ENCODE measurements at places on chromosomes 5 and 9.

- no peak for DNase-seq
Observed at GRCh38 chr9:33619666-33620404, 95.8 kb downstream of the ANKRD18B start.

- no peak for DNase-seq
Observed at GRCh38 chr9:95425910-95426551, 90.7 kb downstream of the PTCH1 start.

GRCh38 chr5:118956727-118957126 lies 31.6 kb downstream of the DTWD2 start:
- DNase-seq: no peak

DNA sequence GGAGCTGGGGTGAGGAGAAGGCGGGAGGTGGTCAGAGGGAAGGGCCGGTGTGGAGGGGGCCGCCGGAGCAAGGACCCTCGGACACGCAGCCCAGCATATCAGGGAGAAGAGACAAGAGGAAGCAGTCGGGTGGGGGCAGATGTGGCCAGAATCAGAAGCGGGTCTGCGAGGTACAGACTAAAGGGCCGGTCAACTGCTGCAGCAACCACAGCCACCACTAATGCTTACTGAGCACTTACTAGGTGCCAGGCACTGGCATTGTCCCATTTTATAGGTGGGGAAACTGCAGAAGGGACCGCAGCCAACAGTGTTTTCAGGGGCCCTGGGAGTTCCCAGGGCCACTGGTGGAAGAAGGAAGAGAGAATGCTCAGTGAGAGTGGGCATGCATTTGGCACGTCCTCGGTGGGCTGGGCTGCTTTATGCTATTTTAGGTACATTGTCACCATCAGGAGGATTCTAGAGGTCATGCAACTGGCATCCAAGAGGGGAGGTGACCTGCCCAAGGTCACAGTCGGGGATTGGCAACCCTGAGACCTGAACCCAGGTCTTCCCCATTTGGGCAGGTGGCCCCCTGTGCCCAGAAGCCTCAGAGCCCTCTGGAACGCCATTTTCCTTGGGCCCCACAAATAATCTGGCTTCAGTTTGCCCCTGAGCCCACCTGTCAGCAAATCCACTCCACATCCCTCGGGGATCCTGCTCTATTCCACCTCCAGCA lies 53.4 kb downstream of the DUSP1 start:
- DNase-seq: no peak

DNA sequence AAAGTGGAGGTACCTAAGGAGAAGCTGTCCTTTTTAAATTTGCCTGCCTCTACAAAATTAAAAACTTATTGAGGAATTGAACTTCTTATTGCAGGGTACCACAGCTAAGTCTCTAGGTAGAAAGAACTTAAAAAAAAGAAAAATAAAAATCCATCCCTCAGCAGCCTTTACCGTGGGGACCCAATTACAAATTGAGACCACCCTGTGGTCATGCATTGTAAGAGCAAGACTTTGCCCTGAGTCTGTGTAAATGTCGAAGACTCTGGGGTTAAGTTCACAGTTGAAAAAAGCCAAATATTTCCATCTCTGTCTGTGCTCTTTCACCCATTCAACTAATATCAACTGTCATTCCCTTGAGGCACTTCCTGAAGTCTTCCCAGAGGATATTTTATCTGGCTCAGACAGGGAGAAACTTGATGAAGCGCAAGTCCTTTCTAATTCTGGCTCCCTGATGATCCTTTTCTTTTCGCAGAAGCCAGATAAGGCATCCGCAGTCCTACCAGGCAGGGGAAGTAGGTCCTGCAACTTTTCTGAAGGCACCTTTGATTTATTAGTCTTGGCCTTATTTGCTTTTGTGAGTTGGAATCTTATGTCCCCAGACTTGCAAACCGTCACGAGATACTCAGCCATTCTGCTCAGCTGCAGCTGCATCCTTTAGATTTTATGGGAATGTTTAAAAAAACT lies 323.8 kb upstream of the WWC1 start:
- no peak for DNase-seq

- DNase-seq: no peak
Observed at GRCh38 chr5:15791859-15792258, 291.9 kb downstream of the FBXL7 start.

DNA sequence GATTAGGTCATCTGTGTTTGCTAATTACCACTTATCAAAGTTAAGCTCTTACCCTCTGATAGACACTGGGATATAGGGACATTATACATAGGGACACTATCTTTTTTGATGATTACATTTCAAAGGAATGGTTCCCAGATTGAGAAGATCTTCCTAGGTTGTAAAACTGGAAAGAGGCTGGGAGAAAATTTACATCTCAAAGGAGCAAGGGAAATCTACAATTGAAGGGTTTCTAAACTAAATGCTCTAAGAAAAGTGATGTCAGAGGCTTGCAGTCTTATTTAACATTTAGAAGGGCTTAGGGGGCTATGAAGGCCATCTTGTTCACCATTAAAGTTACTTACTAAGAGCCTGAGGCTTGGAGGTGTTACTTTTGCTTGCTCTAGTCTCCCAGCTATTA lies 242.8 kb downstream of the PRR16 start:
- DNase-seq: no peak

GRCh38 chr5:1510631-1511030 lies 13.1 kb downstream of the LPCAT1 start:
- DNase-seq: no peak

GRCh38 chr5:65481171-65481581 lies 544 bp downstream of the ADAMTS6 start:
- DNase-seq: no peak

GRCh38 chr9:120980951-120981350 lies 54.4 kb upstream of the TRAF1 start:
- DNase-seq: no peak

DNA sequence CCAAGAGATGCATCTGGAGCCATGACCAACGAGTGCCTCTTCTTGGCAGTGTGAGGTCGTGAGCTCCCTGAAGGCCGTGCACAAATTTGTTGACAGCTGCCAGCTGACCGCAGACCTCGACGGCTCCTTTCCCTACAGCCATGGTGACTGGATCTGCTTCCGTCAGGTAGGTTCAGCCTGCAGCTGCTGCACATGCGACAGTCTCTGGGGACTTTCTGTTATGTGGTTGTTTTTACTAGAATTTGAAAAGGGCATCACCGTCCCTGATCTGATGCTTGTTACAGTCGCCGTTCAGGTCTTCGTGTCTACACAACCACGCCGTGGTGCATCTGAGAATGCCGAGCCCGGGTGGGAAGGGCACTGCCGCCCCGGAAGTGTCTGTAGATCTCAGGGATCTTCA lies 36.5 kb upstream of the LRRC14B start:
- DNase-seq: no peak

GRCh38 chr5:96054311-96055030 lies 92.8 kb upstream of the ELL2 start:
- DNase-seq: no peak

DNA sequence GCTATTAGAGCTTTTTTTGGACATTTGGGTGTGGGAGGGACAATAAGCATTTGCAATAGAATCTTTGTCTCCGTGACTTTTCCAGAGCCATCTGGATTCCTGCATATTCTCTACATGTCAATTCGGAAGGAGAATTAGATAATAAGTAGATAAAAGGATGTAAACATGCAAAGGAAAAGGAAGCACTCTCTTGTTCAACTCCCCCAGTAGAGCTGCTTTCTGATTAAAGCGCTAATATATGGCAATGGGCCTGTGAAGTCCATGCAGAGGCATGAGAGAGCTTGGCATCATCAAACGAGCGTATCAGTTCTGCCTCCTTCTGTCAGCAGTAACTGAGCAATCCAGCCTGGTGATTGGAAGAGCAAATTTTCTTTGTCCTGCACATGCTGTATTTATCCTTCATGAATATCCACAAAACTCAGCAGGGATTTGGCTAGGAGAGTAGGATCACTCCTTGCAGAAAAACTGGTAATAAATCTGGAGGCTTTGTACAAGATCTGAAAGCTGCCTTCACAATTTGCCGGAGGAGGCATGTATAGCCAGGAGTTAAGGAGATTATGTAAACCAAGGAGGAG lies 1752.9 kb downstream of the MAT2B start:
- no peak for DNase-seq

DNA sequence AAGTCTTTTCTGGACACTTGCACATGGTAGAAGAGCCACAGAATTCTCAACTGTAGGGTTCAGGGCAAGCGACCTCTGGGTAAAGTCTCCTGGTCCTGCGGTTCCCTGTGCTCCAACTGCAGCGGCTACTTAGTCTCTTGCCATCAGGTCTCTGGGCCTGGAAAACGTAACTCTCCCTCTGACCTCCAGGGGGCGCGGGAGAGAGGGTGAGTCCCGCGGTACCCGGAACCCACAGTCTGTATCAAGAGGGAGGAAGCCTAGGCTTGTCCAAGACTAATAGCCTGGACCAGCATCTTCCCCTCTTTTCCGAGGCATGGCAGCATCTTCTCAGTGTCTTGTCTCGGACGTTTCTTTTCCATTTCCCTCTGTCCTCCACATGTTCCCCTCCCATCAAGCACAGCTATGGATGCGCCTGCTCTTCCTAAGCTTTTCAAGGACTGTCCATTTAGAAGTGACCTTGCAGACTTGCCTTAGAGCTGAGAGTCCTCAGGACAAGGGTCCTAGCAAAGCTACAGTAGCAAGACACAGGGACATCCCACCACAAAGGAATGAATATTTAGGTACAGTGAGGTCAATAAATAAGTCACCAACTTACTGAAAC lies 59.3 kb downstream of the FSTL4 start:
- DNase-seq: peak; percentile 59

- DNase-seq: no peak
Observed at GRCh38 chr9:88789785-88790184, 201.5 kb upstream of the S1PR3 start.

GRCh38 chr5:97629276-97629675 lies 446.2 kb upstream of the RIOK2 start:
- DNase-seq: no peak

GRCh38 chr5:128491291-128491690 lies 46.8 kb downstream of the FBN2 start:
- DNase-seq: no peak

DNA sequence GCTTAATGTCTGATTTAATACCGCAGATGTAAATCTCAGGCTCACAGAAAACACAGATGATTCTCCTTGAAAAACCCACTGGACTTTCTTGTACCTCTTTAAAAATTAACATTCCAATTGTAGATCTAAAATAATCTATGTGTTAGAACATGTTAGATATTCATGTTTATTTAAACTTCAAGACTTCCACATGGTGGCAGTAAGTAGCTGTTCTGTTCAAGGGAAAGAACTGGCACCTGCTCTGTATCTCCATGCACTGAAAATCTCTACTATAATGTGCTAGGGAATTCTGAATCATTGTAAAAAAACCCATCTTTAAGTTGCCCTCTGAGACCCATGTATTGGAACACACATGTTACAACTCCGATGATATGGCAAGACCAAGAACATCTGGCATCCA lies 366.9 kb downstream of the DMRTA1 start:
- DNase-seq: no peak

DNA sequence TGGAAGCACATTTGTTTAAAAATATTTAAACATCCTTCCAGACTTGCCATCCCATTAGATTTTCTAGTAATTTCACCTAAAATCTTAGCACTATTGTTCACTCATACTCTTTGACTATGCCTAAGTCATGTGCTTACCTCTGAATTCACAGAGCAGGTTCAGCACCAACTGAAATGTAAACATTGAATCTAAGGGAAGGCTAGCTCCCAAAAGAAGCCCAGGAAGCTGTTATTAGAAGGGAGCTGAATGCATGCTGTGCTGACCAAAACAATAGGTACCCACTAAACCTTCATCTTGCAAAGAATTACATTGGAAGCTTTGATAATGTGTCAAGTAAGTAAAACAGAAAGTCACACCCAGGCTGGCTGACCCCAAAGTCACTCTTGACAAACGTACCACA lies 571.3 kb downstream of the GABRG2 start:
- DNase-seq: no peak

- DNase-seq: no peak
Observed at GRCh38 chr5:59420596-59420995, 472.9 kb downstream of the PDE4D start.

GRCh38 chr9:110092792-110093191 lies 115.2 kb downstream of the C9orf152 start:
- DNase-seq: no peak

DNA sequence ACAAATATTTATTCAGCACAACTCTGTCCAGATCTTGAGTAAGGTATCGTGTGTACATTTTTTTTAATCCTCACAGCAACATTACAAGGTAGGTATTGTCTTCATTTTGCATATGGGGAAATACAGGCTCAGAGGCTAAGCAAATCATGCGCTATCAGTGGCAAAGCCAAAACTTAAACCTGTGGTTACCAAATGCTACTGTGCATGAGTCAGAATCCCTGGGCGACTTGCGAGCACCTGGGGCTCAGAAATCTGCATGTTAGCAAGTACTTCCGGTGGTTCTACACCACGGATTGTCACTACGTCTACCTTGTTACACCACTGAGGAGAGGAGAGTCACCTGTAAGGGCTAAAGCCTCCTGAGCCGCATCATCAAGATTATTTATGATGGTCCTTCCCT lies 21.3 kb downstream of the C5orf58 start:
- peak; percentile 72 for DNase-seq

- DNase-seq: peak; percentile 2
Observed at GRCh38 chr9:125889112-125889475, 141.9 kb downstream of the PBX3 start.

DNA sequence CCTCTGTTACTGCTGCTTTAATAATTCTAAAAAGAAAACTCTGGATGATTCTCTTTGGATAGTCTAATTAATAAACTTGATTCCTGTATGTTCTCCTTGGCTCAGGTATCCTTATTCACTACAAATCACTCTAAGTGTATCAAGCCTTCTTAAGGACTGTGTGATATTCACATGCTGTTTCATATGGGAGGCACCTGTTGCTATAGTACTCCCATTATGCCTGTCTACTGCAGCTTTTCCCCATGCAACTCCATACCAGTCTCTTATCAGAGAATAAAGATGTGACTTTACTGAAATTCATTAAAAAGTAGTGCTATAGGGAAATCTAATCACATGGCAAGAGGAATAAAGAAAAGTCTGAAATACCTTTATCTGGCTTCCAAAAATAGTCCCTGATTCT lies 14.7 kb downstream of the BRD8 start:
- no peak for DNase-seq

GRCh38 chr9:126053913-126054312 lies 272.7 kb upstream of the MVB12B start:
- DNase-seq: no peak

DNA sequence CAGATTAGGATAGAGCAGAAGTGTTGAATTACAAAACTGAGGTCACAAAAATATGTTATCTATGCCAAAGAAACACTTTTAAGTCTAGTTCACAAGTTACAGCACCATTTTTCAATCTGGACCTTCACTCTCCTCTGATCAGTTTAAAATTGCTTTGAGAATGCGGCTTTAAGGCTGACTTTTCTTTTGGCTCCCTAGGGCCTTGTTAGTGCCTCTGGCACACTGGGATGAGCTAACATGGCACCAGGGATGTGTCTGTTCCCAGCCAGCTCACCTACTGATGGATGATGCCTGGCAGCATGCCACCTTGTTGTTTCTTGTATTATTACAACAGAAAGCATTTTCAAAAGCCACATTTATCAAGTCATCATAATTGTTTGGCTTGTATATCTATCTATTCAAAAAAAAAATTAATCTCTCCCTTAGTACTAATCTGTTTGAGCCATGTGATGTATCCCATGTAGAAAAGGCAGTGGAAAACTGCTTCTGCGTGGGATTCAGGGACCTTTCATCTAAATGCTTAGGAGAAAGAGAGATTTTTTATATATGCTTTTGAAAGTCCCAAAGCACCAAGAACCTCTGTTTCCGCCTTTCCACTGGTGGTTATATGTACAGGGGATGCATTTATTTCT lies 46.6 kb downstream of the ADAMTSL1 start:
- no peak for DNase-seq
